ENCODE measurements at places on chromosomes 2 and 18. TPM values are rescaled to one million over a fixed set of nuclear protein-coding genes. Genes with fewer than 3 reads are reported as not detected.

DNA sequence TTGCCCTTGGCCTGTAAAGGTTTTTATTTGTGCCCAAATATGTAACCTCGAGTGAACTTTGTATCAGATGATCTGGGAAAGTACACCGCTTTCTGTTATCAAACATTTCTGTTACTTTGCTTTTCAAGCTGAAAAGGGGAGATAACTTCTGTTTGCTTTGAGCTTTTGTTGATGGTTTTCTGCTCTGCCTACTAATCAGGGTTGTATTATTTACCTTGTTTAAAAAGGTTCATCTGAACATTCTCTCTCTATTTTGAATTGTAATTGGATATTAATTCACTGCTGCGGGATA is 79.4 kb downstream of the XRCC5 start:
- no peak for DNase-seq

DNA sequence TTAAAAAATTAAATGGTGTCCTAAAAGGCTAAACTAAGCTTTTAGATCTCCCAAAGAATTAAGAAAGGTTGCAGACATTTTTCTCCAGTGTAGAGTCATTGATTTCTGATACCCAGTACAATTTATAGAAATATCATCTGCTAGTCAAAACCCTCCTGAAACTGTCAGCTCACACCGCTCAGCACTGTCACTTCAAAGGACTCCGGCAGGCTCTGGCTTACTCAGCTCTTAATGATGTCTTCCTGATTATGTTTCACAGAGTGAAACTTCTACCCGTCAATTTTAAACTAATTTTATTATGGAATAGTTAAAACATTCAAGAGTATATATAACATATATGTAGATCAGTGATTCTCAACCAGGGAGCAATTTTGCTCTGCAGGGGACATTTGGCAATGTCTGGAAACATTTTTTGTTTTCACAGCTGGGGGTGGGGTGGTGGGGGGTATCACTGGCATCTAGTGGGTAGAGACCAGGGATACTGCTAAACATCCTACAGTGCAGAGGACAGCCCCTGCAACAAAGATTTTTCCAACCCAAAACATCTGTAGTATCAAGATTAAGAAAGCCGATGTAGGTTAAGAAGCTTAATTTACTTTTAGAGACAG is 31.6 kb downstream of the CDK15 start:
- no peak for DNase-seq

GRCh38 chr2:221807706-221808105 is 235.6 kb upstream of the EPHA4 start:
- DNase-seq = no peak

DNA sequence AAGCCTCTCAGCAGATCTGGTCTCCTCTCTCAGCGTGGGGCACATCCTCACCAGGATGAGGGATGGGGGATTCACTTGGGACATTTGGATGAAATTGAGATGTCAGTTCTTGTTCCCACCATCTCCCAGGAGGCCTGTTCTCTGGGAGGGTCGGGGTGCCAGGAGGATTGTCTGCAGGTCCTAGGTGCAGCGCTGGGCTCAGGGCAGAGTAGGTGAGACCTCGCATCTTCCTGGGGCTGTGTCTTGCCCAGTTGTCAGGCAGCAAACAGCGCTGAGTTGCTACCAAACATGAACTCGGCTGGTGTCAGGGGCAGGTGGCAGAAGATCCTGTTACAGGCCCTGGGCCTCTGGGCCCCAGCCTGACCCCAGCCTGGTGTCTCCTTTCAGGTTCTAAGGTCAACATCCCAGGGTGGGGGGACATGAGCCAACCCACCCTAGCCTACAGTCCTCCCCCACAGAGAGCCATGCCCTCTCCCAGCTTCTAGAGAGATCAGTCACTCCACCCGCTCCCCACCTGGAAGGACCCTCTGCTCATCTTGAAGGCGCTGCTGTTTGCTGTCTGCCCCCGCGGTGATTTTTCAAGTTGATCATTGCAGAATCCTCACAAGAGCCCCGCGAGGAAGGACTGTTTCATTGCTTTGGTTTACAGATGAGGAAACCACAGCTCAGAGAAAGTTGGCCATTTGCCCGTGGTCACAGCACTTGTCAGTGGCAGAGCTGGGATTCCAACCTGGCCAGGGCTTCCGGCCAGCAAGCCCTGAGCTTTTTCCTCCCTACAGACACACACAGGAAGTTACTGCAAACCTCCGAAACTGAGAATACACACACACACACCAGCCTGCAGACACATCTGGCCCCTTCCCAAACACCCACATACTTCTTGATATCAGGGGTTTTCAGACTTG is 83.9 kb downstream of the STPG4 start:
- DNase-seq = no peak

- no peak for DNase-seq
Measured at GRCh38 chr2:220891405-220891804, 680.7 kb downstream of the EPHA4 start.

GRCh38 chr2:219174801-219175200 is 1.9 kb downstream of the CNPPD1 start:
- no peak for DNase-seq

GRCh38 chr2:85396531-85397470 is 13.4 kb downstream of the CAPG start:
- no peak for DNase-seq

DNA sequence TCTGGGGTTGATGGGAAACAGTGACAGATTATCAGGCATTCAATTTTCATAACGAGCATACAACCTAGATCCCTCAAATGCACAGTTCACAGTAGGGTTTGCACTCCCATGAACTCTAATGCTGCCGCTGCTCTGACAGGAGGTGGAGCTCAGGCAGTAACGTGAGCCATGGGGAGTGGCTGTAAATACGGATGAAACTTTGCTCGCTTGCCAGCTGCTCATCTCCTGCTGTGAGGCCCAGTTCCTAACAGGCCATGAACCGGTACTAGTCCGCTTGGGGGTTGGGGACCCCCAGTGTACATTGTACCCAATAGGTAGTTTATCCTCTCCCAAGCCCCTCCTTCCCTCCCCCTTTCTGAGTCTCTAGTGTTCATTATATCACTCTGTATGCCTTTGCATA is 94.6 kb downstream of the PTH2R start:
- no peak for DNase-seq

The FABP1 gene
- total RNA-seq = not detected

DNA sequence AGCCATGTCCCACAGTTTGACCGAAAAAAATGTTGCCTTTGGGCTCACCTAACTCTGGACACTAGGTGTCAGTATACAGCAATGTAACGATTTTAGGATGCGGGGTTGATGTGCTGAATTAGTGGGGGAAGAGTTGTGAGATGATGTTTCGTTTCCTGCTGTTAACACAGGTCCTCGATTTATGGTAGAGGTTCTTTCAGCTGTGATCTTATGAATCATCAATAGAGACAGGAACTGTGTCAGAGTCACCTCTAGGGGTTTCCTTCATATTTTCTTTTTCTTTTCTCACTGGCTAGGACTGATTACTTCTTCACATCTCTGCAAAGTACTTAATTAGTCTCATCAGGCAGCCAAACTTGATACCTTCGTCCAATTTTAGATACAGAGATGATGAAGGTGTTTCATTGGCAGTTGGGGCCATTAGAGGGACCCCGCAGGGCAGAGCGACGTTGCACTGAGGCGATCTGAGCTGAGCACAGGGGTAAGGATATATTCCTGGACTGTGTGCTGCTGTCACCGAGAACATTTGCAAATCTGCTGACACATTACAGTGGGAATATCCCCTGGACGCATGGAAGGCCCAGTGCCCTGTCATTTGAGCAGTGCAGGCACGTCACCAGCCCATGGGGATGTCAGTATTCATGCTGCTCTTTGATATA is 10.2 kb upstream of the MMADHC start:
- DNase-seq = peak; percentile 69

The C2orf78 gene
- total RNA-seq = not detected

GRCh38 chr2:219002395-219003266 is 9.4 kb upstream of the CRYBA2 start:
- no peak for DNase-seq

DNA sequence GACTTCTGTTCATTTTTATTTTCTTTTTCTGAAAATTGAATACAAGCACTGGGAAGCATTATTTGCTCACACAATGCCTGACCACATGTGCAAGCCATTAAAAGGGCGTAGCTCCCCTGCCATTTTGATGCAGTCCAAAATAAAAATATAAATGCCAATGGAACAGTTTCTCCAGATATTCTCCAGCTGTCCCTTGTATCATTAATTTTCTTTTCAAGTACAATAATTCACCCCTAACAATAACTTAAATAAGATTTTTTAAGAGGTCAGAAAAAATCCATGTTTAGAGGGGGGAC is 168.0 kb downstream of the TMEFF2 start:
- DNase-seq = no peak

The GALM gene
- 6.2 TPM for total RNA-seq

The FEV gene
- total RNA-seq = not detected

DNA sequence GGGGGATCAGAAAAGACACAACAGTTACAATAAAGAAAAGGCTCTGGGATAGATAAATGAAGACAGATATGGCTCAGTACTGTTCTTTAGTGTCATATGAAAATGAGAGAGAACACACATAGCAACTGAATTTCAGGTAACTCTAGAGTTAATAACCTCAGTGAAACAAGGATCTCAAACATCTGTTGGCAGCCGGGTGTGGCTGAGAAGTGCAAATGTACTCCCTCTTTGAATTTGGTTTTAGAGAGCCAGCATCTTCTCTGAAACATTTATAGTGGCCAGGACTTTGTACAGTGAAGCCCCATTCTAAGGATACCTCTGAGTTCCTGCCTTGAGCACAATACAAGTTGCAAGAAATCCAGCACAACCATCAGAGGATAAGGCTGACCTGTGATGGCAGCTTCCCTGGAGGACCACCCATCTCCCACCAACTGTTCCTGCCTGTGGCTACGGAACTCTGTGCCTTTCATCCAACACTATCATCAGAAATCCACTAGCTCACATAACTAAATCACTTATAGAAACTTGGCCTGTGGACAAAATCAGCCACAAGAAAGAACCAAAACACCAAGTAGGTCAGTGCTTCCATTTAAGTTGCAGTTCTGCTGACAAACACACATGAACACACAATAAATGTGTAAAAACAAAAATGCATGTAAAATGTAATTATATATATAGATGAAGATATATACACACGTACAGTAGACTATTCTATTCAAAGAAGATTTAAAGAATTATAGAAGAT is 37.3 kb upstream of the PEX13 start:
- DNase-seq = no peak

The ASAP2 gene
- 4.3 TPM for total RNA-seq

DNA sequence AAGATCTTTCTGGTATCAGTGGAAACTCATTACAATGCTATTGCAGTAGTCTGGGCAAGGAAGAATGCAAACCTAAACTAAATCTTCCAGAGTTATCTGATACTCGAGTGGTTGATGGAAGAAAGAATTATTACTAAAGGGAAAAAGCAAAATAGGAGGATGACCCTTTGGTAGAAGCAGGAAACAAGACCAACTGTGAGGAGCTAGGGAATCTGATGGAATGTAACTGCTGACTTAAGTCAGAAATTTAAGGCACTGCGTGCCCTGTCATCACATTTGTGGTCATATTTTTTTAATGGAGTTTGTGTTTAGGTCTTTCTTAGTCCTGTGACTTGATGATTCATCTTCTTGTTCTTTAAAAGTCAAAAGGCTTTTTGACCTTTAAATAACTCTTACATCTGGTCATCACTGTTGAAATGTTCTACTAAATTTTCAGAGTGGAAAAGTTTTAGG is 36.5 kb upstream of the ARMC9 start:
- no peak for DNase-seq

GRCh38 chr2:74572178-74572925 is 17.8 kb downstream of the DOK1 start:
- no peak for DNase-seq

The GTF2A1L gene
- total RNA-seq = not detected

The AKAIN1 gene
- not detected for total RNA-seq

GRCh38 chr2:30231996-30232800 is 864 bp downstream of the LBH start:
- DNase-seq = peak; percentile 84

GRCh38 chr18:2570772-2571199 is 519 bp downstream of the METTL4 start:
- peak; percentile 82 for DNase-seq

DNA sequence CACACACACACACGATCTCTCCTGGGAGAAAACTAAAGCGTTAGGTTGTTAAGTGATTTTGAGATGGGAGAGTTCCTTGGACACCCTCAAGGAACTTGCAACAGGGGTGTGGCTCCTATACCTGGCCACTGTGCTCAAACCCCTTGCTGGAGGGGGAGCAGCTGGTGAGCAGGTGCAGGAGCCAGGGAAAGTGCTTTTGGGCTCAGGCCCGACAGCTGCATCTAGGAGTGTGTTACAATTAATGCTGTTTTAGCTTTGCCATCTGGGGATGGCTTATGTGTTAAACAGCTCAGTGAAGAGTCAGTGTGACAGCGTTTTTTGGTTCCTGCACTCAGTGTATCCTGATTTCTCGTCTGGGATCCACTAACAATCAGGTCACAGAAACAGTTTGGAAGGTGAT is 510.8 kb downstream of the TRIB2 start:
- no peak for DNase-seq

DNA sequence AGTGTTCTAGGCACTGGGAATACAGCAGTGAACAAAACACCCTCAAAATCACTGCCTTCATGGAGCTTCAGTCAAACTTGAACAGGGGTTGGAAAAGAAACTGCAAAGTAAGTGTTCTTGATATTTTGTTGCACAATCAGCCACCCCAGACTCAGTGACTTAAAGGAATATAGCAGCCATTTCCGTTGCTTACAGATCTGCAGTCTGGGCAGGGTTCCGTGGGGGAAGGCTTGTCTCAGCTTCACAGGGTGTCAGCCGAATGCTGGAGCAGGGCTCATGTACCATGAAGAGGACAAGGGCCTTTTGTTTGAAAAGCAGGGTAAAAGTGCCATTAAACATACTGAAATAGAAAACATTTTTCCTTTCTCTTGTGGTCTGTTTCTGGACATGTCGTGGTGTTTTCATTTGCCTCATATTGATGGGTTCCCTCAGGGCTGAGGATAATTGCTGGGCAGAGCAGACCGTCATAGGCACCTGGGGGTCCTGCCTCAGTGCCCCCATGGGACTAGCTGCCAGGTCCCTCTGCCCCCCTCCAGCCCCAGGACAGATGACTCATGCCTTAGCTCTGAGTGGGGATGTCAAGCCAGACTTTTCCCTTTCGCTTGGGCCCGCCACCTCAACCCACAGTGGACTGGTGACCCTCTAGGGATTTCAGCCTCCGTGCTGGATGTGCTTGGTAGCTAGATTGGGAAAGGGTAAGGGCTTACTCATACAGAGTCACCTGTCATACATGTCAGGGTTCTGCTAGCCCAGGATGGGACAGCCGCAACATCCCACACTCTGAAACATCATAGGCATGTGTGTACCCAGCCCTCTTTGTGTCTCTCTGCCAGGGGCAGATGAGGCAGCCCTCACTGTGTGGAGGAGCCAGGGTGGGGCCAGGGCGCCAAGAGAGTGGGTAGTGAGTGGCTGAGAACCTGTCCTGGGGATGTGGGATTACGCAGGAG is 96.5 kb downstream of the PTPRM start:
- no peak for DNase-seq

DNA sequence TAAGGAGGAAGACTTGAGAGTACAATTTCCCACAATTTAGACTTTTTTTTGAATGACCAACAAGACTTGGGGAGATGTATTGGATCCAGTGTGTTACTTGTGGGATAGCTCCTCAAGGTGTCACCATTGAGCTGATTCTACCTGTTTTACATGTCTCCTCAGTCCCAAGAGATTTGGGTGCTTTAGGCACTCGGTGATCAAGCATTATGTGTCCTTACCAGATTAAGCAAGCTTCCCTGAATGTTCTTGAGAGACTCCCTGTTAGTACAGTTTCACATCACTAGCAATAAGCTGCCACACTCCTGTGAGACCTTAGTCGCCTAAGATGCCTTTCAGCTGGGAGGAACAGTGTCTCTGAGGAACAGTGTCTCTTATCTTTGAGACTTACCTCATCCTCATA is 384.3 kb upstream of the SYT4 start:
- DNase-seq = peak; percentile 31

GRCh38 chr2:168584911-168585310 is 128.8 kb downstream of the CERS6 start:
- DNase-seq = no peak
